ENCODE measurements at places on chromosomes 11 and 22.

DNA sequence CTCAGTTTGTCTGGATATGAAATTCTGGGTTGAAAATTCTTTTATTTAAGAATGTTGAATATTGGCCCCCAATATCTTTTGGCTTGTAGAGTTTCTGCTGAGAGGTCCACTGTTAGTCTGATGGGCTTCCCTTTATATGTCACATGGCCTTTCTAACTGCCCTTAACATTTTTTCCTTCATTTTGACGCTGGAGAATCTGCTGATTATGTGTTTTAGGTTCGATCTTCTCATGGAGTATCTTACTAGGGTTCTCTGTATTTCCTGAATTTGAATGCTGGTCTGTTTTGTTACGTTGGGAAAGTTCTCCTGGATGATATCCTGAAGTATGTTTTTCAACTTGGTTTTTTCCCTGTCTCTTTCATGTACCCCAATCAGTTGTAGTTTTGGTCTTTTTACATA, 22.8 kb downstream of the OR52A5 start:
- no peak for DNase-seq

- no peak for DNase-seq
Measured at GRCh38 chr11:117950993-117951961, 22.1 kb upstream of the TMPRSS13 start.

DNA sequence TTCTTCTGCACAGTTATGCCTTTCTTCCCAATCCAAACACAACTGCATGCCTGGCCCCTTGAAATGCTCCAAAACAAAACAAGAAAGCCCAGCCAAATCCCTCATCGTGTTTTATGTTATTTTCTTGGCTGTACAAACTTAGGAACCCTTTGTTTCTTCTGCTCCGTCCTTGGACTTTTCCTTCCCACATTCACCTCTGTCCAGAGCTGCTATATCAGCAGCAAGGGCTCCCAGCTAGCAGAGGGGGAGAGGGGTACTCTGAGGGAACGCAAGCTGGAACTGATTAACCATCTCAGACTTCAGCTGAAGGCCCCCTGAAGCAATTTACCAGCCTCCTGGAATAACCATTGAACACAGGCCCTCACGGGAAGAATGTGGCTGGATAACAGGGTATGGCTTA, 214.7 kb downstream of the TENM4 start:
- DNase-seq: no peak

GRCh38 chr11:32643526-32643925, 59.9 kb downstream of the EIF3M start:
- DNase-seq: no peak

DNA sequence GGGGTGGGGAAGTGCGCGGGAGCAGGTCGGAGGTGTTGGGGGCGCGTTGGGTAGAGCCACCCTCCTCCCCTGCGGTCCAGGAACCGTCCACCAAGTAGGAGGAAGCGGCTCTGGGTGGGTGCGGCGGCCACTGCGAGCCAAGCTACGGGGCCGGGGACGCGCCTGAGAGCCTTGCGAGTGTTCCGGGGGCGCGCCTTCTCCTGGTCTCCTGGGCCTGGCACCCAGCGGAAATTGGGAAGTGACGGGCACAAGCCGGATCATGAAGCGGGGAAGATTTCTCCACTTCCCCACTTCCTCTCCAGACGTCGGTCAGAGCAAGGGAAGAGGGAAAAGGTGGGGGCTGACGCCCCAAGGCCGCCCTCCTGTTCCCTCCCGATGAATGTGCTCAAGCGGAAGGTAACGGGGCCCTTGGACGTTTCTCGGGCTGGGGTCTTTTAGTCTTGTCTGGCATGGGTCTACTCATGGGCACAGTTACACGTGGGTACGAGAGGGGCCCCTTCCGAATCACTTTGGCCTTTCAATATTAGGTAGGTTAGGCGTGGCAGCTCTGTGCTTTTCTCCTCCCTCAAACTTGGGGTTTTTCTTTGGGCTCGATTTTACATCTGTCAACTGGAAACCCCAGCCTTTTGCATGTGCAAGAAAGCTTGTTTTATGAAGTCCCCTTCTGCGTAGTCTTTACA, 865 bp downstream of the RBM14 start:
- peak; percentile 26 for DNase-seq

DNA sequence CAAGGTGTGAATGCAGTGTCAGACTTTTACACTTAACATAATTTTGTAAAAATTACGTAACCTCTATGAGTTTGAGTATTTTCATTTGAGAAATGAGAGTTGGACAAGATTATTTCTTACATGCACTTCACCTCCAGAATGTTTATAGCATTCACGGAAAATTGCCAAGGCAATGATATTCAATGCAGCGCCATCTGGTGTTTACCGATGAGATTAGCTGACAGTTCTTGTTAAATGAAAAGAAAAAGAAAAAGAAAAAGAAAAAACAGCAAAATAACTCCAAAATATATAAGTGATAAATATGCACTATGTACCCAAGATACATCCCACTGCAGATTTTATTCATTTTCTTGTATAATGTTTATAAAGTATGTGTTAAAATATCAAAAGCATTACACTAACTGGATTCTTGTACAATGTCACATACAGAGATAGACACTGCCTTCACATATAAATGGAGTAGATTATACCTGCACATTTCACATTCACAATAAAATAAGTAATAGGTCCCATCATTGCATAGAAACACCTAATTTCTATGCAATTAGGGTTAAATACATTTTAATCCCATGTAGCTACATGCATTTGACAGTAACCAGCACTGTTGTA, 976.3 kb upstream of the FAT3 start:
- DNase-seq: peak; percentile 14
